ENCODE measurements at places on chromosomes 12 and 14.
A peak's percentile ranks its signal among the peaks of the same experiment; 100 is the strongest.

DNA sequence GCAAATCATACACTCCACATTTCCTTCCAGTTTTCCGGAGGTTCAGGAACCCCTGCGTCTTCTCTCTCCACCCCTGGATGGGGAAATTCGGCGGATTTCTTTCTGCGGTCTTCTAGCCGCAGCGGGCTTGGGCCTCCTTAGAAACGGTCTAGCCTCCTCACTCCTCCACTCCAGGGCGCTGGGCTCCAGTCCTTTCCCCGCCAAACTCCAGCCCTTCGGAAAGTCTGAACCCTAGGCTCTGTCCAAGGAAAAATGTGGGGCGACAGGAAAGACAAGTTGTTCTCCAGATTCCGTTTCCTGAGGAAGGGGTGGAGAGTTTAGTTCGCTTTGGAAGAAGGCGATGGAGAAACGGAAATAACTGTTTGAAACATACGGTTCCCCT lies 1.4 kb upstream of the HOXC10 start:
- no peak for DNase-seq

DNA sequence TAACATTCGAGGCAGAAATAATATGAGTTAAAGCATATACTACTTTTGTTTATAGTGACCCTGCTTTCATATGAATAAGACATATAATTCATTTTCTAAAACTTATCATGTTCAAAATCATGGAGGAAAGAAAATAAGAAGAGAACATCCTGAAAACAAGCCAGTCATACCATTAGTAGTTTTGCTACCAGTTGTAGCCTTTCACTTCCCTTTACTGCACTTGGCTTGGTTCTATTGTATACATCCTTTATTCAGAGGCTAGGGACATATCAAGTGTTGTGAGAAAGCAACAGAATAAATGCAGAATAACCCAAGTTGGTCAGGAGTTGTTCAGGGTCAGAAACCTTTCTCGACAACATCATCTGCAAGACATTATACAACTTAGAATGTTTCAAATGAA lies 598.7 kb downstream of the SOX5 start:
- DNase-seq: no peak

DNA sequence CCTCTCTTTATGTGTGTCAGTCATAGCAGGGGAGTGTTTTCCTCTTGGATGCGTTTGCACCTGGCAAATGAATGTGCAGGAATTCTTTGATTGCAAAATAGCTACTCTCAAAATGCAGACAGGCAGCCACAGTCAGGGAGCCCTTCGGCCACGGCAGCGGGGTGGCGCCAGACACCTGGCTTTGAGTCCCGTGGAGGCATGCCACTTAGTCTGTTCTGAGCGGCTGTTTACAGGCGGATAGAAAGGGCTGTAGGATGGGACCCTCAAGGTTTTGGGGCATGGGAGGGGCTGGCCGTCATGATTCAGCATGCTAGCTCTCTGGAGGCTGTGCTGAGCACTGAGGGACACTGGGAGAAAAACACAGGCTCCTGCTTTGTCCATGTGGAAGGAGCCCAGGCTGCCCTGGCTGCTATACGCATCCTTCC lies 117.1 kb downstream of the SLC25A47 start:
- DNase-seq: no peak

- peak; percentile 91 for DNase-seq
These were observed at the start of gene IFI27L2 for GRCh38 chr14:94129111-94129757. Gene IFI27L2, minus strand, starts transcription at chr14:94129604. Its CDS starts 40 bp downstream, at chr14:94129564.

GRCh38 chr12:48446161-48446776 lies 26.1 kb upstream of the ANP32D start:
- no peak for DNase-seq

DNA sequence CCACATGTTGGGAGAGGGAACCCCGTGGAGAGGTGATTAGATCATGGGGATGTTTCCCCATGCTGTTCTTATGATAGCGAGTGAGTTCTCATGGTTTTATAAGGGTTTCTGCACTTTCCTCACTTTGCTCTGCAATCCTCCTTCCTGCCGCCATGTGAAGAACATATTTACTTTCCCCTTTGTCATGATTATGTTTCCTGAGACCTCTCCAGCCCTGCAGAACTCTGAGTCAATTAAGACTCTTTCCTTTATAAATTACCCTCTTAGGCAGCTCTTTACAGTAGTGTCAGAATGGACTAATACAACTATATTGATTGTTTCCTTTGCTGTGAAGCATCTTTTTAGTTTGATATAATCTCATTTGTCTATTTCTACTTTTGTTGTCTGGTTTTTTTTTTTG lies 13.1 kb upstream of the RASSF9 start:
- no peak for DNase-seq

GRCh38 chr12:105348561-105348960 lies 18.1 kb downstream of the C12orf75 start:
- DNase-seq: no peak

DNA sequence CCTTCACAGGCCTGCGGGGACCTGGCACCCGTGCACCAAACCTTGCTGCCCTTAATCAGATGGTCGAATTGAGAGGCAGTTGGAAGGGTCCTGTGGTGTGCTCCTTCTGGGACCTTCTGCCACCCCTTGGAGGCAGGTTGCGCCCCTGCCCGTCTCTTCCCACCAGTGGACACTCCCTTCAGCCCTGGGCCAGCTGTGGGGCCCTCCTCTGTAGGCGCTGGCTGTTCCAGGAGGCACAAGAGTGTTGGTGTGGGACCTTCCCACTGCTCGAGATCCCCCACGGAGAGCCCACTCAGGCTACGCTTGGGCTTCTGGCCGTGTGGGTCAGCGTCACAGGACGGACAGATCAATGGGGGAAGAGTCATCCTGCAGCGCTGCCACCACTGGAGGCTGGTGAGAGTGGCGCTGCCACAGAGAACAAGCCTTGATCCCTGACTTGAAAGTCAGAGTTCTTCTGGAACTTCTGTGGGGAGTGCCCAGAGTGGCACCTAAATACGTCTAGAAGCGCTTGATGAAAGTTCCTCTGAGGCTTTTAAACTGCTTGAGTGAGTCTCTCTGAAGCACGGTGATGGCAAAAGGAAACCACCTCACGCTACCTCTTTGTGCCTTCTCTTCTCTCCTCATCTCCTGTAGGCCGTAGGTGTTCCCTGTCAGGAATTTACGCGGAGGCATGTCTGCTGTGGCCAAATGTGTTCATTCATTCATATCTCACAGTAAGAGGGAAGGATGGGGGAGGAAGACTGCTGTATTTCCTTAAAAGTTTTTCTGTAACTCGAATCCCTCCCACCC lies 48.3 kb downstream of the TRAF3 start:
- DNase-seq: no peak

DNA sequence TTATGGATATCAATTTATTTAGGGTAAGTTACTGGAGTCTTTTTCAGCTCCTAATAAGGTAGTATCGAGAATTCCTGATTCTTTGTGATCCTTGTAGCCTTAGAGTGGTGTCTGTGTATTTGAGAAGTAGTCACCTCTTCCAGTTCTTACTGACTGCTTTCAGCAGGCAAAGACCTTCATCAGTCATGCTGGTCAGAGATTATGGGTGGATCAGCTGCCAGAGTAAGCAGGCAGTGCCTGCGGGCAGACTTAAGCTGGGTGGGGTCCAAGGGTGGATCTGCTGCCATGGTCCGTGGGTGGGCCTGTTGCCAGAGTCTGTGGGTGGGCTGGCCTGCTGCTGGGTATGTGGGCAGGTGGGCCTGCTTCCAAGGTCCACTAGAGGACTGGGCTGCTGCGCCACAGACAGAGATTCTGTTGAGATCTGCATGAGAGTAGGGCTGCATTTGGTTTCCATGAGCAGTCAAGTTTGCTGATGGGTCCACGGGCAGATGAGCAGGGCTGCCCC lies 188.7 kb downstream of the ANO2 start:
- no peak for DNase-seq

GRCh38 chr12:47216150-47216677 lies 136.5 kb upstream of the AMIGO2 start:
- peak; percentile 91 for DNase-seq

DNA sequence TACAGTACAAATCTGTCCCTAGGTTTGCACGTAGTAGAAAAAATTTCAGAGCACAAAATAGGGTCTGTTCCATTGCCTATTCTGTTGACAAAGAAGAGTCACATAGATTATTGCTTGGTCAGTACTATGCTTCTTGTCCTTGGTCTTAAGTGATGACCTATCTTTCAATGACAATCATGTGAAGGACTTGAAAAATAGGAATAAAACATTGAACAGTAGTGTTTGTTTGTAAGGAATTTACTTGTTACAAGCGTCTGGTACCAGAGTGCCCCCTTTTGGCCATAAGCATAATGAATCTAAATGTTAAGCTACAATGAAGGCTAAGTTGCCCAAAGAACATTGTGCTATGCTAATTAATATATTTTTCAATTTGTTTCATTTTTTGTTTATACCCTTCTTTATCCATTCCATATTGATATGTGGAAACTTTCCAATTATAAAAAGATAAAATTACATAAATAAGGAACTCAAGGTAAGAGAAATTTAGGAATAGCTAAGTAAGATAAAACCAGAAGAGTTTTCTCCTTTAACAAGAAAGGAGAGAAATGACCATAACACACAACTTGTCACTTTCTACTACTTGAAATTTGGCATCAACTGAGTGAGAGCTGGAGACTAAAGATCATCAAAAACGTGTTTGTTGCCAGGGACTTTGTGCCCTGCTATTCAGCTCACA lies 204.7 kb downstream of the EPS8 start:
- DNase-seq: no peak

DNA sequence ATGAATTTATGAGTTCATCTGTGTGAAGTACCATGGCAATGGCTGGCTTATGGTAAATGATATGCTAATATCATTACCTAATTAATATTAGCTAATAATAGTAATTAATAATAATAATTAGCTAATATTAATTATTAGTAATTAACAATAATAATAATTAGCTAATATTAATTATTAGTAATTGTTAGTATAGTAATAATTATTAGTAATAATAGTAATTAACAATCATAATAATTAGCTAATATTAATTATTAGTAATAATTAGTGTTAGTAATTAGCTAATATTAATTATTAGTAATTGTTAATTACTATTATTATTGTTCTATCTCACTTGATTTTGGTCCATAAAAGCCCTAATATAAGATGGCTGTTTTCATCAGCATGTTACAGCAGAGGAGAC lies 19.8 kb downstream of the RERG start:
- DNase-seq: no peak

- DNase-seq: no peak
These were observed 61.2 kb upstream of the VASH1 start for GRCh38 chr14:76699939-76700590.

GRCh38 chr12:10689146-10689545 lies 15.3 kb upstream of the STYK1 start:
- DNase-seq: no peak

GRCh38 chr12:68739891-68740290 lies 6.1 kb upstream of the SLC35E3 start:
- no peak for DNase-seq

DNA sequence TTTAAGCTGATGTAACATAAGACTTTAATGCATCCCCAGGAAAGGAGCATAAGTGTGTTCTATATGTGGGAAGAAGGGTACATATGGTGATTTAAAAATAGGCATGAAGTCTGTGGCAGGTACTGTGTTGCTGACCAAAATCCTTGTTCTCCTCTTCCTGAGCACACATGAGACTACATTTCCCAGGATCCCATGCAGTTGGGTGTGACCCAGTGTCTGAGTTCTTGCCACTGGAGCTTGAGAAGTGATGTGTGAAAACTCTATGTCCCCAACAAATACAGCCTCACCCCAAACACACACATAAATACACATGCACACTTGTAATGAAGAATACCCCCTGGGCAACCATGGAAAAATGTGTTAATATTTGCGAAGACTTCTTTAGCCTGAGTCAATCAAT lies 8.5 kb upstream of the SMIM10L1 start:
- no peak for DNase-seq

DNA sequence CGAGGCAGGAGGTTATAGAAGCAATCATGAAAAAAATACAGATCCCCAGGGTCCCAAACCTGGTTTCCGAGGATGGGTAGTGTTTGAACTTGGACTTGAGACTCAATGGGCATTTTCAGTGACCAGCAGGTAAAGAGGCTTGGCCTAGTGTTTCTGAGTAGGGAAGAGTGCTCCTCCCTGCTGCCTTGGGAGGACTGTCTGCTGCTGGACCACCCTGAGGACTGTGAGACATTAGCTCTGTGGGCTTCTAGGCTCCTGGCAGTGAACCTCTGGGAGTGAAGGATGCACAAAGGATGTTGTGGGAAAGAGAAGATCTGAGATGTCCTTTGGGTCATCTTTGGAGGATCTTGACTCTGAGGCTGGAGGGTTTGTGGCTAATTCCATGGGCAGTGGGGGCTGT lies 30.5 kb downstream of the ANKRD9 start:
- peak; percentile 24 for DNase-seq

DNA sequence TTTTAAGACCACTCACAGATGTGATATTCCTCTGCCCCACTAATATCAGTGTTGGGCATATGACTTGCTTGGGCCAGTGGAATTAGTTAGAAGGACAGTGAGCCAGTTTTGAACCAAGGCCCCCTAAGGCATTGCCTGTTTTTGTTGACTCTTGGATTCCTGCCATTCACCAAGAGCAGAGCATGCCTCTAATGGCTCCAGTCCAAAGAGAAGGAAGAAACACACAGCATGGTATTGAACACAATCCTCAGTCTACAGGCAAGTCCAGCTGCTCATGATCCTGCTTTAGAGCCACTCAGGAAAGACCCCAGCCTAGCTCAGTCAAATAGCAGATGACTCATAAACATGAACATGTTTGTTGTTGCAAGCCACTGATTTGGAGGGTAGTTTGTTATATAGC lies 1201.5 kb downstream of the BCL11B start:
- no peak for DNase-seq

- no peak for DNase-seq
These were observed 209.8 kb downstream of the BCL11B start for GRCh38 chr14:99062216-99062615.

GRCh38 chr12:16612647-16613046 lies 6.7 kb upstream of the LMO3 start:
- no peak for DNase-seq

DNA sequence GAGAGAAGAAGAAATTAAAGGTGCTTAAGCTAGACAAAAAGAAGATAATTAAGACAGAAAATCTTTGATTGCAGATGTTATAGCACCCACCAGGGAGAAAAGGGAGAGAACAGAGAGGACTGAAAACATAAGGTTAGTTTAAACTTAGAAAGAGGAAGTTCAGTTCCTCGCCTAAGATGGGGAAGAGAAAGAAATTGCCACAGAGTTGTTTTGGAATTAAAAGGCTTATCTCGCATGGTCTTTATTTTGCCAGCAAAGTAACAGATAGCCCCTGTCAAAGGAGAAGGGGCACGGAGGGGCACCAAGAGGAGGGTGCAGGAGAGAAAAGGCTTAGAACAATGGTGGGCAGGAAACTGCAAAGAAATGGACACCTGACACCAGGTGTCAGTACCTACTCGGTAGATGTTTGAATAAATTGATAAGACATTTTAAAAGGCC lies 17.8 kb upstream of the OXA1L start:
- DNase-seq: no peak

GRCh38 chr12:130066742-130067141 lies 95.5 kb upstream of the FZD10 start:
- DNase-seq: no peak

- peak; percentile 35 for DNase-seq
These were observed 8.0 kb upstream of the CPNE6 start for GRCh38 chr14:24063263-24063836.

DNA sequence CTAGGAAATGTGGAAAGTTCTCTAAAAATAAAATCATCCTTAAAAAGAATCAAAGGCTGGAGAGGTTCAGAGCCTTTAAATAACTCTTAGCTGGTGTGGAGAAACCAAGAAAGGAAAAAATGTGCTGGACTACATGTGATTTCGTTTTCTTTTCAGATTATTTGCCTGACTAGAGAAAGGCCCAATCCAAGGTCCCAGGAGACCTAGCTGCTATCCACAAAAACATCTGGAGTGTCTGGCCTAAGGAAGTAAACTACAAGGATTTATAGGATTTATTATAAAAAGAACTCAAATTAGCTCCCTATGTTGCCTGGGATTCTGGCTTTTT lies 774 bp upstream of the TMEM30B start:
- no peak for DNase-seq

All from spleen (tissue), 13 donors.